ENCODE measurements at places on chromosomes 12 and 14.

GRCh38 chr12:12195081-12195480, 71.8 kb downstream of the LRP6 start:
- DNase-seq = no peak

- DNase-seq = peak; percentile 5
These were observed 40.7 kb downstream of the LRRIQ1 start for GRCh38 chr12:85076688-85077430.

DNA sequence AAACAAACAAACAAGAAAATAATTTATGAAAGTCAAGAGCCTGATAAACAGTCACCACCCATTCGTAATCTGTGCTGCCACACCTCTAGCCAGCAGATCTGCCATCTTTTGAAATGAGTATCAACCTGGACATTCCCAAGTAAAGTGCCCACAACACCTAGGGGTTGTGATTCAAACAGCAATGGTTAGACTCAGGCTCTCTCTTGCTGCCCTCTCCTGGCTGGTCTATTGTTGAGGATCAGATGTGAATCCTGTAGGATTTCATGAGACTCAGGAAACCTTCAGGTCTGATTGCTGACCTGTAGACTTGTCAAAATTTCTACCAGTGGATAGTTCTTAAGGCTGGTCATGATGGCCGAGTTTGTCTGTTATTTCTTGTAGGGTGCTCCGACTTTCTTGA, 26.8 kb downstream of the DGLUCY start:
- no peak for DNase-seq

DNA sequence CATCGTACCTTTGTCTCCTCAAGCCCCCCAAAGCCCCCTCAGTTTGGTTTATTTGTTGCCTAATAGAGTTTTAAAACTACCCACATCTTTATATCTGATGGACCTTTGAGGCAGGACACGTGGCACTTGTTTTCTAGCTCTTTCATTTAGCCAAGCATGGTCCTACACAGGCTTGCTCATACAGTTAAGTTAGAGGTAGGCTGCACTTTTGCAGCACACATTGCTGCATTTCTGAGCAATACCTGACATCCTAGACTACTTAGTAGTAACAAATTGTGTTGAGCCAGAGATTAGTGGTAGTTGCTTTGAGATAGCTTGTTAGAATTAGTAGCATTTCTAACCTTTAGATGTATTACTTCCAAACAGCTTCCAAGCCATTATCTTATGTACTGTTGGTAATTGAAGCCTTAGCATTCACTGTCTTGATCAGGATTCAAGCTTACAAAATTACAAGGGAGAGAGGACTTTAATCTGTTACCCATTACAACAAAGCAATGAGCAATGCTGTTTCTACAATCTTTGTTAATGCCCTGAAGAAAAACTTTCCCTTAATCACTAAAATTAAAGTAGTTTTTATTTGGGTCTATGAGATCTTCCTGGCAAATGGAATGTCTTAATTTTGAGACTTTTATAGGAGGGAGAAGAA, 96.6 kb downstream of the WNK1 start:
- no peak for DNase-seq

- no peak for DNase-seq
These were observed 22.9 kb downstream of the KCNA1 start for GRCh38 chr12:4932576-4932975.

GRCh38 chr14:100263141-100263540, 24.2 kb downstream of the YY1 start:
- DNase-seq = no peak

DNA sequence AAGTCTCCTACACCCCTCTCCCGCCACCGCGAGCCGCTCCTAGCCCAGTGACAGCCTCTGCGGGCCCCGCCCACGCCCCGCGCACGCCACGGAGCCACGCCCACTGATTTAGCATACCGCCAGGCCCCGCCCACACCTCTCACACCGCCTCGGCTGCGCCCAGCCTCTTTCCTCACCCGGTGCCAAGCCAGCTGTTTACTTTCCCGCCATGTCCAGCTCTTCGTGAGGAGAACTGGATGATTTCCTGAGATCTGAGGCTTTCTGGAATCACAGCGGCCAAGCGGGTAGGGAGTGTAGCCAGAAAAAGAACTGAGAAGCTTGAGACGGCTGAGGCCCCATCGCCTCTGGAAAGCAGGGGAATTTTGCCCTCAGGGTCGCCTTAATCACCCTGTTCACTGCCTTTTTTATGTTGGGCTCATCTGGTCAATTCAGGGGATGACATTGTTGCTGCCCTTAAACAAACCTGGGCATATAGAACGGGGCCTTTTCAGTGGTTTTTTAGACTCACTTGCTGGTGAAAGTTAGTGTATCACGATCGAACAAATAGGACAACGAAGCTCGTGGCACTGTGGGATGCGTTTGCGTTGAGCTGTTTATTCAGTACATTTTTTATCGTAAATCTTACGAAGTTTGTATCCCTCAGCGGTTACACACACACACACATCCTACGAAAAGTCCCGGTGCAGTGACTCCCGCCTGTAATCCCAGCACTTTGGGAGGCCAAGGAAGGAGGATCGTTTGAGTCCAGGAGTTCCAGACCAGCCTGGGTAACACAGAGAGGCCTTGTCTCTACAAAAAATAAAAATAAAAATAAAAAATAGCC, at the start of gene RNF212B:
RNF212B (plus strand) TSS at position 165 of the 823 bp plus-strand sequence. CDS start 2,410 bp downstream, outside the sequence.
- peak; percentile 84 for DNase-seq

DNA sequence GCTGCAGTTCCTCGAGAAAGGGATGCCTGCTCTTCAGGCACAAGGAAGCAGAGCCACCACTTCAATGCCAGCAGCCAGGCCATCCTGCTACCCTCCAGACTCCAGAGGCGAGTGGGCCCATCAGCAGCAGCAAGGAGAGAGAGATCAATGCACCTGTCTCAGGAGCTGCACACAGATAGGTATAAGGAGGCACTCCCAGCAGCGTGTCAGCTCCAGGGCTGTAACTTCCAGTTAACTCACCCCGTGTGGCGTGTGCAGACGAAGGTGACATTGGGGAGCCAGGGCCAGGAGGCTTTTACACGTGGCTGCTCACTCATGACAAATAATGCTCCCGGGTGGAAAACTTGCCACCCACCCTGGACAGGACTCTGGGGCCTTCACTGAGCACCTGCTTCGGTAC, 24.2 kb downstream of the GALNT16 start:
- no peak for DNase-seq
